ENCODE measurements at places on chromosomes 3 and 15. TPM values are rescaled to one million over a fixed set of nuclear protein-coding genes. Genes with fewer than 3 reads are reported as not detected.

Gene TLR9
- total RNA-seq = 0.31 TPM

Gene SAMD7
- total RNA-seq = not detected

Gene PAQR9
- total RNA-seq = 1.6 TPM

Gene SIDT1
- total RNA-seq = 4.7 TPM

Gene PIERCE2
- total RNA-seq = 3.1 TPM

Gene DAPK2
- 7.2 TPM for total RNA-seq

Gene HYAL1
- 2.8 TPM for total RNA-seq
